ENCODE measurements at places on chromosomes 1 and 21.

DNA sequence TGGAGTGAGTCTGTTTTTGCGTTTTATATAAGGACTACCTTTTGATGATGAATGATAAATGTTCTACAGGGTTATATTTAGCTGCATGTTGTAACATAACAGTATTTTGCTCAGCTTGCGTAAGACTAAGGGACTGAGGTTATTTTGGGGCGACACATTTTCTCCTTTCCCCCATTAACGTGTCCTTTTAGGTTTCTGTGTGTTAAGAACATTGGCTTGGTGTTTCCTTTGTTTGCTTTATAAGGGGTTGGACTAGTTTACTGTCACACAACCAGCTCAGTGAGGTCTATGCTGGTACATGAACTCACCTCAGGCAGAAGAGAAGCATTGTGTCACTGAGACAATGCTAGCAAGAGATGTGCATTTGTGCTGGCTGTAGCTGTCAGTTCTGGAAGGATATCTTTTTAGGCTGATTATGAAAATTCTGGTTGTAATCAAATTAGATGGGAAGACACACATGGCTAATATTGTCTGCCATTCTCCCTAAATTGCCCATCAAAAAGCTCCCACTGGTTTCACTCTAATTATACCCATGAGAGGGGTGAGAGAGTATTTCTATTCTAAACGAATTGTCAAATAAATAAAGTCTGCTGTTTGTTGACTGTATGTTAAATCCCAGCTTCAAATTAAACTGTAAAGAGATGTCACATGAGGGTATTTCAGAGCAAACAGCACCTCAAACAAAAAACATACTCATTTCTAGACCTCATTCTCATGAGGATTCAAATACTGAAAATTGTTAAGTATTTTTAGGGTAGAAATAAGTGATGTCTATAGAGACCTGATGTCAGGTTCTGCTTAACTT is 62.6 kb downstream of the CDC14A start:
- no peak for DNase-seq

DNA sequence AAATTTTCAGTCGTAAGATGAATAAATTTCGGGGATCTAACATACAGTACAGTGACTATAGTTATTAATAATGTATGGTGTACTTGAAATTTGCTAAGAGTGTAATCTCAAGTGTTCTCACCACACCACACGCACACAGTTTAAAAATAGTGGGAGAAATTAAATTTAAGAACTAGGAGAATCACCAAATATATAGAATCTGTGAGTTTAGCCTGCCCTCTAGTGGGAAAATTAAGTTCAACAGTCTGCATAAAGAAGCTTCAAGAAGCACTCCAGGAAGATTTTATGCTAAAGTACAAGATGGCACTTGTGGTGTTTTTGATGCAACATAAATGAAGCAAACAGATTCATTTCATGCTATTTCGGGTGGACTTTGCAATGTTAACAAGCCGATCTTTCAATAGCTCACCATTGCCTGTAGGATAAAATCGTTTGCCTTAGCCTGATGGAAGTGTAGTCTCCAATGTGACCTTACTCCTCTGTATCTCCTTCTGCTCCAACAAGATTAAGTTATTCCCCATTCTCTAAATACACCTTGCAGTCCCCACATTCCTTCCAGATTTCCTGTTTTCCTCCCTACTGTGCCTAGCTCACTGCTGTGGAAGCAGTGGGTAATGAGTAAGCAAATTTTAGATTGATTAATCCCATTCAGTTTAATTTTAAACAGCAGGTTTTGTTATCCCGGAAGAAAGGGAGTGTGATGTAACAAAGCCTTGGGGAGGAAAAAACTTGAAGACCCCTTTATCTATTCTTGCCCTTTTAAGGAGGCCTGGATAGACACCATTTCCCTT is 8.7 kb upstream of the PIK3C2B start:
- no peak for DNase-seq

DNA sequence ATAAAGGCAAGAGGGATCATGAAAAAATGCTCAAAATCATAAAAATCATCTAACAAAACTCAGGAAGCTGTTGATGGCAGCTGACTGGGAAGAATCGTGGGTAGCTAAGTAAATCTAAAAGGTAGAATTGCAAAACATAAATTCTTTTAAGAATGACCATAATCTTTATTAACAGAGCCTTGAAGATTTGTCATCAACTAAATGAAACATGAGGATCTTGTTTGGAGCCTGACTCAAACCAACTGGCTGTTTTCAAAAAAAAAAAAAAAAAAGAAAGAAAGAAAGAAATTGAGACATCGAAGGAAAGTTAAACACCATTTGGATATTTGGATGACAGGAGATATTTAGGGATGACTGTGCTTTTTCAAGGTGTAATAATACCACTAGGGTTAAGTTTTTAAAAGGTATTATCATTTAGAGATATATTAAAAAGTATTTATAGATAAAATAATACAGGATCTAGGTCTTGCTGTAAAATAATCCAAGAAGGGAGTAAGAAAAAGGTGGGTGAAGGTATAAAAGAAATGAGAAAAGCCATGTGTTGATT is 48.6 kb downstream of the CD34 start:
- no peak for DNase-seq

- no peak for DNase-seq
Measured at GRCh38 chr1:3211582-3212375, 142.8 kb downstream of the PRDM16 start.

DNA sequence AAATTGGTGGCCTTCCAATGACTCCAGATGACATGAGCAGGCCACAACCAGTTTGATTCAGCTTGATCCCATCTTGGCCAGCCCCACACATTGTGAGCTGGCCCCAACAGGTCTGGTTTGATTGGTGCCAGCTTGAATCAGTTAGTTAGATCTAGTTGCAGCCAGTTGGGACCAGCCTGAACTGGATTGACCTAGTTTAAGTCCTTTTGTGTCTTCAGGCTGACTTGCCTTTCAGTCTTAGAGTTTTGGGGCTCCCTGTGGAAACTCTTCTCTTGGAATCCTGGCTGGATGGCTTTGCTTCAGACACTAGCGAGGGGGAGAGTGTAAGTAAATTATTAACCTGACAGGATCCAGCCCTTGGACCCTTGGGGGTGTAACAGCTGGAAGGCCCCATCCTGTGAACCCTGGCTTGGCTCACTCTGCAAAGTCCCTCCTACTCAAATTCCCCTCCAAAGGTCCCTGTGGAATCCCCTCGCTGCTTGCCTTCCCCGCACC is 36.2 kb upstream of the POU3F1 start:
- no peak for DNase-seq

GRCh38 chr1:214341932-214342331 is 61.0 kb downstream of the SMYD2 start:
- DNase-seq = no peak

DNA sequence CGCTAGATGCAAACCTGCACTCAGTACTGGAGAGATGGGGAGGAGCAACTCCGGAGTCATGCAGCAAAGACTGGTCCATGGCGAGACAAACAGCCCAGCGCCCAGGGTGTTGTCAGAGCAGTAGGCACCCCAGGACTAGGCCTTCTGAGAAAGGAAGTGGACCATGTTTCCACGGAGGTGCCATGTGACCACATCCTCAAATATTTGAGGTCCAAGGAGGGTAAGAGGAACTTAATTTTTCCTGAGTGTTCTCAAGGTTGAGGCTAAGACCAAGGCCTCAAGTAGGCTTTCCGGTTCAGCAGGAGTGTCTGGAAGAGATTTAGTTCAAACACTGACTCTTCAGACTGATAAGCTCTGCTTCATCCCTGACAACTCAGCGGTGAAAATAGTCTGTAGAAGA is 186.2 kb downstream of the RHOU start:
- no peak for DNase-seq

DNA sequence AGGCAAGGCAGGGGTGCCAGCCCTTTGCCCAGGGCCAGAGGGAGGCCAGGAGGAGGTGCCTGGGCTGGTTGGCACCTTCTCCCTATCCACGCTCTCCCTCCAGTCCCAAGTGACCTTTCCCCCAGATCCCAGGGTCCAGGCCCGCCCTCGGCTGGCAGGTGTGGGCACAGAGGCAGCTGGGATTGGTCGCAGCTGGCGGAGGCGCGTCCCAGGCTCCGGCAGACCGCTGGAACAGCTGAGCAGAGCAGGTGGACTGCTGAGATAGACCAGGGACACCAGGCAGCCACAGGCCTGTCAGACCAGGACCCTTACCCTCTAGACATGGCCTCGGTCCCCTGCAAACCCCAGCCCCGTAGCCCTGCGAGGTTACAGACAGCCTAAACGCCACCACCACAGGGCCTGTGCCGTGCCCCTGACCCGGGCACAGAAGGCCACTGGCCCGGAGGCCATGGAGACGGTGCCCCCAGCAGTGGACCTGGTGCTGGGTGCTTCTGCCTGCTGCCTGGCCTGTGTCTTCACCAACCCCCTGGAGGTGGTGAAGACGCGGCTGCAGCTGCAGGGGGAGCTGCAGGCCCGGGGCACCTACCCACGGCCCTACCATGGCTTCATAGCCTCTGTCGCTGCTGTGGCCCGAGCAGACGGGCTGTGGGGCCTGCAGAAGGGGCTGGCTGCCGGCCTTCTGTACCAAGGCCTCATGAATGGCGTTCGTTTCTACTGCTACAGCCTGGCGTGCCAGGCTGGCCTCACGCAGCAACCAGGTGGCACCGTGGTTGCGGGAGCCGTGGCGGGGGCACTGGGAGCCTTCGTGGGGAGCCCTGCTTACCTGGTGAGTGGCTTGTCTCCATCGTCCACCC is at the start of gene SLC25A34:
TSS of gene SLC25A34 (plus strand) at position 221 of the 854 bp plus-strand sequence. CDS start at position 449, 228 bp downstream.
- DNase-seq = no peak

- peak; percentile 52 for DNase-seq
Measured at GRCh38 chr1:168509875-168510791, 33.7 kb downstream of the XCL2 start.

GRCh38 chr1:215188302-215188950 is 105.9 kb downstream of the KCNK2 start:
- no peak for DNase-seq

DNA sequence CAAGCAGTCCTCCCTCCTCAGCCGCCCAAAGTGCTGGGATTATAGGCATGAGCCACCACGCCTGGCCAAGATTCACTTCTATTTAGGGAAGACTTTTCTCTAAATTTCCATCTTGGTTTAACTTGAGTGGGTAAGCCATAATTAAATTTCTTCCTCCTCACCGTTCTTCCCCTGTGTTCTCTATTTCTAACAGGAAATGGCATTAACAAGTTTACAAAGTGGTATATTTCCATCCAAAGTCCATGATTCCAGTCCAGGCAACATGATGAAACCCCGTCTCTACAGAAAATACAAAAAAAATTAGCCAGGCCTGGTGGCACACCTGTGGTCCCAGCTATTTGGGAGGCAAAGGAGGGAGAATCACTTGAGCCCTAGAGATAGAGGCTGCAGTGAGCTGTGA is 92.1 kb downstream of the ZFYVE9 start:
- no peak for DNase-seq

GRCh38 chr1:161153682-161154337 is at the start of gene UFC1:
UFC1 (plus strand) TSS chr1:161153978; CDS start chr1:161153998, 20 bp downstream.
- peak; percentile 88 for DNase-seq

DNA sequence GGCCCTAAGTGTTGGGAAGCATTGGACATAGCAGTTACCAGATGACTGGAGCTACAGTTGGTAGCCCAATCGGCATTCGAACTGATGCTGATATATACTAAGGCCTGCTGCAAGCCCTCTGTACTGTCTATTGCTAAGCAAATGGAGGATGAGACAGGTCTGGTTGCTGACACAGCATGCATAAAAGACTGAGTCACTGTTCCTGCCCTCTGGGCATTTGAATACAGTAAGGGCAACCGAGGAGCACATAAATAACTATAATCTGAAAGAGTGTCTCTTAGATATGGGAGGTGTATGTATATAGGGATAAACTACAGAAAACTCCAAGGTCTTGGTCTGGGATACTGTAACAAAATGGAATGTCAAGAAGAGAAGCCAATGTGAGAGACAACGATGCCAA is 16.8 kb upstream of the MARK1 start:
- DNase-seq = no peak

DNA sequence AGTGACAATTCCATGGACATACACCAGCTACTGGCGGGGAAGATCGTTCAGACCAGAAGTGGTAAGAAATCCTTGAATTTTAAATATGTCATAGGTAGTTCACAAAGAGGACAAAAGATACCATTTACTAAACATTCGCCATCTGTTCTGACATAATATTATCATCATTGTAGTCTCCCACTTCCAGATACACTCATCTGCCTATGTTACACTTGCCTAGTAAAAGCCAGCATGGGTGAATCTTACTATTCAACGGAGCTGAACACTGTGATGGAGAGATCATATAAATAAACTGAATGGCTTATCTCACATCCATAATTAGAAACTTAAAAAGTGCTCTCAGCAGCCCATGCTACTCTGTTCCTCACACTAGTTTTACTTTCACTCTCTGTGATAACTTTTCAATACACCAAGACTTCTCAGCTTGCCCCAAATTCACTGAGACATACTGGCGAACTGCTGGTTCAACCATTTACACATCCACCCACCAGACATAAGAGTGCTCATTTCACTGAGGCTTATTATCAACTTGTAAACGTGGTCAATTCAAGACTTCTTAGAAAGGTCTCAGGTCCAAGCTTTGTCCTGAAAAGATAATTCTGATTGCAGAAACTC is 463 bp upstream of the PRRC2C start:
- DNase-seq = no peak

DNA sequence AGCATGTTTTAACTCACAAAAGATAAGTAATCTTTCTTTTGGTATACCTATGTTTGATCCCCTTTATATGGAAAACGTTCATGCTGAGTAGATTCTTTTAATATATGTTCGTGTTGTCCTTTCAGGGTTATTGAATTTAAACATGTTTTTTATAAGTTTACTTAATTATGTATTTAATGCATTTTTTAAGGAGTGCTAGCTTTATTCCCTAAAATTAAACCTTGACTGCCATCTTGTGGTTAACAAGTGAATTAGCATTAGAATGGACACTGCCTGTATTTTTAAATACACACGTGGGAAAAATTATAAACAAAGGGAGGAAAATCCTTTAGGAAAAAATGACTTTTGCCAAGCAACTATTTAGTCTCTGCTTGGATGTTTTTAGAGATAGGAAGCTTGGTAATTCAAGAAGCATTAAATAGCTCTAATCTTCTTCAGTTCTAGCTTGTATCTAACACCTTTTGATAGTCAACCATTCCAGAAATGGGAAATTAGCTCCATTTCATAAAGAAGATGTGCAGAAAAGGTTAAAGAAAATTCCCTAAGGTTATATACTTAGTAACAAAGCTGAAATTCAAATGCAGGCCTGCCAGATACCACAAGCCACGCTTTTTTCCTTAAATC is 43.0 kb downstream of the UBE2U start:
- DNase-seq = no peak

- DNase-seq = no peak
Measured at GRCh38 chr1:67333603-67334002, 25.9 kb downstream of the IL12RB2 start.

DNA sequence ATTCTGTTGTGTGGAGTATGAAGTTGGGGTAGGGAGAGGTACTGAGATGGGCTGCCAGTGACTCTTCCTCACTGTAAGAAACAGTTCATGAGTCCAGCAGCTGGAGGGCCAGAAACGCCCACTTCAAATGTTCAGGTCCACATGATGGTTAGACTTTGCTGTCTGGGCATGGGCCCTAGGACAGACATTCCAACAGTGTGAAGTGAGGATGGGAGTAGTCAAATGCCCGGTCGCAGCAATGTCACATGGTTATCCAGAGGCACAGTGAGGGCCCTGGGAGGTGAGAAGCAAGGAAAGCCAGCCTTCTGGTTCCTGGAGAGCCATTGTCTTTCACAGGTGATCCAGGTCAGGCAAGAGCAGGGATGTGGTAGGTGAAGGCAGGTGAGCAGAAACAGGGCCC is 304.4 kb downstream of the HHAT start:
- DNase-seq = no peak

- no peak for DNase-seq
Measured at GRCh38 chr1:70075761-70076160, 129.6 kb downstream of the LRRC40 start.

All from GM12864 (cell line).